ENCODE measurements at places on chromosomes 1 and 21.

DNA sequence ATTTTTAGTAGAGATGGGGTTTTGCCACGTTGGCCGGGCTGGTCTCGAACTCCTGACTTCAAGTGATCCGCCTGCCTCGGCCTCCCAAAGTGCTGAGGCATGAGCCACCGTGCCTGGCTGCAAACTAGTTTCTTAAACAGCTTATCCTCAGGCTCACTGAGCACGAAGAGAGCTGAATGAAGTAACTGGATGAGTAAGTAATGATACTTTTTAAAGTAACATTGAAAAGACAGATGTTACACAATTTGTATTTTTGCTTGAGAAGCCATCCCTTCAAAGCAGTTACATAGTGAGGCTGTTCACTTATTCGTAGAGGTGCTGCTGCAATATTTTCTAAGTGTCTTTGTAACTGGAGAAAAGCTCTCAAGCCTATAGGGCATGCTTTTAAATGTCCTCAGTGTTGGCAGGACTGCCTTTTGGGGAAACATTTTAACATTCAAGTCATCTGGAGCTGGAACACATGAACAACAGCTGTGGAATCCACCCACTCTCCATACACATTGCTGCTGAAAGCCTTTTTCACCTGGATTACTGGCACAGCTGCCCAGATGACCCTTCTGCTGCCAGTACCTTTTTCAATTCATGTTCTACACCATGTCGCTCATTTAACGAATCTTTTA lies 2.7 kb upstream of the YBX1 start:
- no peak for DNase-seq

- no peak for DNase-seq
These were observed 469.0 kb upstream of the USP24 start for GRCh38 chr1:55684131-55684650.

DNA sequence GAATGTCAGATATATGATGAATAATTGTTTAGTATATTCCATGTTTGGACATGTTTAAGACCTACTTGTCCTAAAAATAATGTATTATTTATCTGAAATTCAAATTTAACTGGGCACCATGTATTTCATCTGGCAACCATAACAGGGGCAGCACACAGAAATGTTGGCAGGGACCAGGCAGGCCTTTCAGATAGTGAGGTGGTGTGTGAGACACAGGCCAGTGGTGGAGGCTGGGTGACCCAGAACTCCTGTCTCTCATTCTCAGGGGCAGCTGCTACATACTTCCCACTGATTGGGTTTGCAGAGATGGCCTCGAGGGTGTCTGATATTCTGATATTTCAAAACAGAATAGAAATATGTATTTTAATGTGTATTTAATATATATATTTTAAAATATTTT lies 1.3 kb upstream of the FASLG start:
- DNase-seq, result no peak

DNA sequence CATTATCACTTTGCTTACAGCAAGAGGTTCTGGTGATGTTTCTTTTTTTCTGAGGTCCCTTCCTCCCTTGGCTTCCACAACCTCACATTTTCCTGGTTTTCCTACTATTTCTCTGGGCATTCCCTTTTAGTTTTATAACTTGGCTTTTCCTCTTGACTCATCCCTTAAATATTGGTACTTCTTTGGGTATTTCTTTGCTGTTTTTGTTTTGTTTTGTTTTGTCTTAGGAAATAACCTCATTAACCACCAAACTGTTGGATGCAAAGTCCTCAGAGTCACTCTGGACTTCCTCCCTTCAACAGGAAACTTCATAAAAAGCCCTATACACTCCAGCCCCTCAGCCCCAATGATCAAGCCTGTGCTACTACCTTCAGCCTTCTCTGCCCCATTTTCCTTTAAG lies 211.1 kb downstream of the DUSP10 start:
- no peak for DNase-seq

DNA sequence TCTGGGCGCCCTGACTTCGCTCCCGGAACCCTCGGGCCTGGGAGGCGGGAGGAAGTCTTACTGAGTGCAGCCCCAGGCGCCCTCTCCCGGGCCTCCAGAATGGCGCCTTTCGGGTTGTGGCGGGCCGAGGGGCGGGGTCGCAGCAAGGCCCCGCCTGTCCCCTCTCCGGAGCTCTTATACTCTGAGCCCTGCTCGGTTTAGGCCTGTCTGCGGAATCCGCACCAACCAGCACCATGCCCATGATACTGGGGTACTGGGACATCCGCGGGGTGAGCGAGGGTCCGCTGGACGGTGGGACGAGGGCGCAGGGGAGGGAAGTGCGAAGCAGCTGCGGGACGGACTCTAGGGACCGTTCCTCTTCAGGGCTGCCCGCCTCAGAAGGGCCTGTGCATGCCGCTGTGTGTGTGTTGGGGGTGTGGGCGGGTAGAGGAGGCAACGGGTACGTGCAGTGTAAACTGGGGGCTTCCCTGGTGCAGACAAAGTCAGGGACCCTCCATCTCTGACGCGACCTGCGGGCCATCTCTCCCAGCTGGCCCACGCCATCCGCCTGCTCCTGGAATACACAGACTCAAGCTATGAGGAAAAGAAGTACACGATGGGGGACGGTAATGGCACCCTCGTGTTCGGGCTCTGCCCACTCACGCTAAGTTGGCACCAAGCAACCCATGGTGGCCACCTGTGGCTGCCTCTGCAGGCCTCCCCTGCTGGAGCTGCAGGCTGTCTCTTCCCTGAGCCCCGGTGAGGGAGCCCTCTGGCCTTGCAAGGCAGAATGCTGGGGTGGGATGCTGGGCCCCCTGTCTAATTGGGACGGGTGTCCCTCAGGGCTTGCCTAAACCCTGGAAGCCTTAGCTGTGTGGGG lies at the start of gene GSTM1:
GSTM1 (plus strand) TSS at position 177 of the 859 bp plus-strand sequence; CDS start at position 234, 57 bp downstream.
- no peak for DNase-seq

GRCh38 chr1:2198571-2198970 lies 4.0 kb upstream of the FAAP20 start:
- no peak for DNase-seq

DNA sequence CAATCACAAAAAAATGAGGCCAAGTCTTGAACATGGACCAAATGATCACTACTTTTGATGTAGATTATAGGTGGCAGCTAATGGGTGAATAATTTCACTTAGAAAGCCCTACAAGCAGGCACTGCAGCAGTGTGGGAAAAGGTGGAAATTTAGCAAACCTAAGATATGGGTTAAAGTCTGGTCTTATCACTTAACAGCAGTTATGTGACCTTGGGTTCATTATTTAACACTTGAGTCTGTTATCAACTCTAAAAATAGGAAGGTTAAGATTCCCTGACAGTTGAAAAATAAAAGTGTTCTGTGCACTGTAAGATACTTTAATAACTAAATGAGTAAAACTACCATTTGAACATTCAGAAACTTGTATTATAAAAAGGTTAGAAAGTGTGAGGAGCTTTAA lies 47.5 kb downstream of the SSX2IP start:
- DNase-seq, result no peak

DNA sequence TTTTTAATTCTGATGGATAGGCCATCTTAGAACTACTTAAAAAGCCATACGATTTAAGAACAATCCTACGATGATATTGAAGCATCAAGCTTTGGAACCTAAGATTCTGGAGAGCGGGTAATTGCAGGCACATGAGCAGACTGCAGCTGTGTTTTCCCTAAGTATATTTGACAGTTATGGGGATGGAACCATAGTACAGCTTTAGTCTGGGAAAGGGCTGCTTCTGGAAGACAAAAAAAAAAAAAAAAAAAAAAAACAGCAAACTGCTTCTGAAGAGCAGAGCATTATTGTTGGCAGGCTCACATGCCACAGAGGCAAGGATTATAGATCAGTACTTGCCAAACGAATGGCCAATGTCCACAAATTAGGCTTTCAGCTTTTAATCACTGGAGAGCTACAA lies 1618.7 kb downstream of the AMY1C start:
- DNase-seq, result no peak

GRCh38 chr1:21052034-21052433 lies 124.7 kb downstream of the EIF4G3 start:
- DNase-seq, result no peak

- DNase-seq, result no peak
These were observed 34.7 kb downstream of the SH3BP5L start for GRCh38 chr1:248791010-248791409.

- no peak for DNase-seq
These were observed 516 bp upstream of the NMNAT2 start for GRCh38 chr1:183418696-183419095.

GRCh38 chr1:183778045-183778444 lies 26.9 kb upstream of the RGL1 start:
- no peak for DNase-seq

DNA sequence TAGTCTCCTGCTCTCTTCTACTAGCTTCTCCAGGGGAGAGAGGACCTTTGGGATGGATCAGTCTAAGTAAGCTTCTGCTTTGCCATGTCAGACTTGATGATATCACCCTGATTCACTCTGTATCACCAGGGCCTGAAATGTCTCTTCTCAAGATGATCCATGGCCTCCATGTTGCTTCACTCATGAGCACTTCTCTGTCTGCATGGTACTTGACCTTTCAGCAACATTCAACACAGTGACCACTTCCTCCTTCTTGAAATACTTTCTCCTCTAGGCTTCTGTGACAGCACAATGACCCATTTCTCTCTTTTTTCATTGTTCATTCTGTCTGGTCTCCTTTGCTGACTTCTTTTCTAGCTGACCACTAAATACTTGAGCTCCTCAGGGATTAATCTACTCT lies 35.3 kb upstream of the NGF start:
- DNase-seq, result no peak

GRCh38 chr1:23591460-23592208 lies 32.3 kb upstream of the ID3 start:
- no peak for DNase-seq

DNA sequence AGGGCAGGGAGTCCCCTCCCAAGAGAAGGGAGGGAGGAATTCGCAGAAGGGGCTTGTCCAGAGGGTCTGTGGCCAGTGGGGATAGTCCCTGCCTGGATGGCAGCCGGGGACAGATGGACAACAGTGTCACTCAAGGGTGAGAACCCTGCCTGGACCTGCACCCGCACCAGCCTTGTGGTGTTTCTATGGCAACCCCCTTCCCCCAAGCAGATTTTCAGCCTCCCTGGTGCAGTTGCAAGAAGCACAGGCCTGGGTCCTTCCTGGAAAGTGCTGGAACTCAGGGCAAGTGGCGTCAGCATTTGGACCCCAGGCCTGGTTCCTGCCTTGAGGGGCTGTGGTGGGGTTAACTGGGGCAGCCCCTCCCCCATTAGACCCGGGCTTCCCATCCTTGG lies 83.8 kb upstream of the ACTL8 start:
- DNase-seq, result no peak

- no peak for DNase-seq
These were observed 342.1 kb downstream of the MATN1 start for GRCh38 chr1:30381266-30381665.

DNA sequence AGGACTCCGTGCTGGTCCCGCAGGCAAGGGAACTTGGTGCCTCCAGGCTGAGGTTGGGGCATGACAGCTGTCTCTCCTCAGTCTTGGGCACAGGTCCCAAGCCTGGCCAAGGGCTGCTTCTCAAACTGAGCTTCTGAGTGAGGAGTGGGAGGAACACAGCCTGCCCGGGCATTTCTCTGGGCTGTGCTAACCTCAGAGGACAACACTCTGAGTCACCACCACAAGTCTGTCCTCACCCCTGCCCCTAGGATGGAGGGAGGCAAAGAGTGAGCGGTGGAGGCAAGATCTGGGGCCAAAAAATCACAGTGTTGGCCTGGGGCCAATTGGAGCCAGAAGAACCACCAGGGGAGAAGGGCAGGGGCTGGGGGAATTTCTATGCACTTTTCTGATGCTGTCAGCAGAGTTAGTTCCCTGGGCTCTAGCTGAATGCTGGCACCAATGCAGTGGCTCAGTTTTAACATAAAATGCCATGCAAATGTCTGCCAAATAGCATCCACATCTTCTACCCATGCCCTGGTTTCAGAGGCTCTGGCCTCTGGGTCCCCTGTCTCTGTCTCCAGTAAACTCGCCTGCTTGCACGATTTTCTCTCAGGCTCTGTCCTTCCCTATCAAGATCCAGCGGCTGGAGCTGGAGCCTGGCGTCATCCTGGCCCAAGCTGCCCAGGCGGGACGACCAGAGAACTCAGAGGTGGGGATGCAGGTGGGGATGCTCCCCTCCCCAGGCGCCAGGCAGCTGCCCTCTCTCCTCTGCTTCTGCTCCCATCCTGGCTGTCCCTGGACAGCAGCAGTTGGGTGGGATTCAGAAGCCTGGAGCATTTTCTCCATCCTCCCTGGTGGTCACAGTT lies 11.0 kb upstream of the CDK18 start:
- no peak for DNase-seq

DNA sequence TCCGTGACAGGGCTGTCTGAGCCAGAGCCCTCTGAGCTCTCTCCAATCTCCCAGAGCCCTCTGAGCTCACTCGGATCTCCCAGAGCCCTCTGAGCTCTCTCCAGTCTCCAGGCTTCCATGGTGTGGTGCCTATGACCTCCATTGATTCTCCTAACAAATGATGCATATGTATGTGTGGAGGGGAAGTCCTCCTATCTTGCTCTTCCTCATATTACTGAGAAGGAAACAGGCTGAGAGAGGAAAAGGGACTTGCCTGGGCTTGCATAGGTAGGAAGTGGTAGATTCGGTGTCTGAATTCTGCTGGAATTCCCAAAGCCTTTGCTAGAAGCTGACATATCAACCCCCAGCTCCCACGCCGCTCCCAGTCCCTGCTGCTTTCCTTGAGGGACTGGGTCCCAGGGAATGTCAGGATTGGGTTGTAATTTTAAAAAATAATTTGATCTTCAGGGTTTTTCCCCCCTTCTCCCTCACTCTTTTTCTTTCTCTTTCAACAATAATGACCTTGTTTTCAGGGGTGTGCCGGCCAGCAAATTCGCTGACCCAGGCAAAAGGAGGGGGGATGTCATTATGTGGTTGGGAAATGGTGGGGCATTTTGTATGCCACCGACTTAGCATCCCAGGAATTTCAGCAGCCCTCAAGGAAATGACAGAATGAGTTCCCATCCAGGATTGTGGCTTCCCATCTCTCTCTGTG lies 42.3 kb upstream of the RUNX3 start:
- DNase-seq, result no peak

DNA sequence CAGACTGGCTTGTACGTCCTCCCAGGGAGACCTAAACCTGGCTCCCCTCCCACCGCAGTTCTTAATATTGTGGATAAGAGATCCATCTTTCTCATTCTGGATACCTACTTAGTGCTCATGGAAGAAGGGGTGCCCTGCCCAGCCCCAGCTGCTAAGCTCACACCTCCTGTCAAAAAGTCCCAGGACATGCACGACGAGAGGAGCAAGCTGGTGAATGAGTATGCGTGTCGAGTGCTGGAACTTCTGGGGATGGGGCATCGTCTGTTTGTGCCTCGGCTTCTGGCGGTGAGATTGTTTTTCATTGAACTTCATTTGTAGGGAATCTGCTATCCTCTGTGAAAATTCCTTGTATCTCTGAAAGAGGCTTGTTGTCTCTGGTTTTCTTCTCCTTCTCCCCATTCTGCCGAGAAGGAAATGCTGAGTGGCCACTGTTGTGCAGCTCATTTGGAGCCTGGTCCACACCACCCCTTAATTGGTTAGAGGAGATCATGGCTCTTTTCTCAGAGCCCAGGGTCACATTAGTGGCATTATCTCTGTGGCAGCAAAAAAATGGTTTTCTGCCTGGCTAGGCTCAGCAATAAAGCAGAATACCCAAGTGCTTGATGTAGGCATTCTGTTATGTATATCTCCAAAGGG lies 199.4 kb upstream of the CACYBP start:
- DNase-seq, result no peak
